ENCODE measurements at places on chromosomes 5 and 9.

GRCh38 chr9:124499216-124499615 is 8.0 kb downstream of the NR5A1 start:
- no peak for DNase-seq

GRCh38 chr5:127650649-127651048 is 1.8 kb downstream of the CTXN3 start:
- no peak for DNase-seq

GRCh38 chr9:35533398-35533797 is 43.5 kb downstream of the RUSC2 start:
- DNase-seq = no peak

GRCh38 chr5:67033880-67034651 is 162.5 kb downstream of the CD180 start:
- DNase-seq = no peak

DNA sequence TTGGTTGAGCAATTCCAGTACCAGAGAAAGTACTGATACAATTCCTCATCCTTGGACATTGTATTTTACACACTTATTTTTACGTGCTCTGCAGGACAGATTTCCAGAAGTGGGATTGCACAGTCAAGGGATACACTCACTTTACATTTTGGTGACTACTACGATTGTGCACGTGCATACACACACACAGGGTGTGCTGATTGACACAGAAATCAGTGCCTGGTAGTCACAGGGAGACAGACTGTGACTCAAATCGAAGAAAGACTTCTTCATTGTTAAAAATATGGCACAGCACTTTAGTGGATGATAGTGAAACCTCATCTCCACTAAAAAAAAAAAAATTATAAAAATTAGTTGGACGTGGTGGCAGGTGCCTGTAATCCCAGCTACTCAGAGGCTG is 1.5 kb downstream of the GARIN3 start:
- DNase-seq = no peak

GRCh38 chr5:176887252-176887849 is 11.8 kb downstream of the HK3 start:
- DNase-seq = peak; percentile 7

DNA sequence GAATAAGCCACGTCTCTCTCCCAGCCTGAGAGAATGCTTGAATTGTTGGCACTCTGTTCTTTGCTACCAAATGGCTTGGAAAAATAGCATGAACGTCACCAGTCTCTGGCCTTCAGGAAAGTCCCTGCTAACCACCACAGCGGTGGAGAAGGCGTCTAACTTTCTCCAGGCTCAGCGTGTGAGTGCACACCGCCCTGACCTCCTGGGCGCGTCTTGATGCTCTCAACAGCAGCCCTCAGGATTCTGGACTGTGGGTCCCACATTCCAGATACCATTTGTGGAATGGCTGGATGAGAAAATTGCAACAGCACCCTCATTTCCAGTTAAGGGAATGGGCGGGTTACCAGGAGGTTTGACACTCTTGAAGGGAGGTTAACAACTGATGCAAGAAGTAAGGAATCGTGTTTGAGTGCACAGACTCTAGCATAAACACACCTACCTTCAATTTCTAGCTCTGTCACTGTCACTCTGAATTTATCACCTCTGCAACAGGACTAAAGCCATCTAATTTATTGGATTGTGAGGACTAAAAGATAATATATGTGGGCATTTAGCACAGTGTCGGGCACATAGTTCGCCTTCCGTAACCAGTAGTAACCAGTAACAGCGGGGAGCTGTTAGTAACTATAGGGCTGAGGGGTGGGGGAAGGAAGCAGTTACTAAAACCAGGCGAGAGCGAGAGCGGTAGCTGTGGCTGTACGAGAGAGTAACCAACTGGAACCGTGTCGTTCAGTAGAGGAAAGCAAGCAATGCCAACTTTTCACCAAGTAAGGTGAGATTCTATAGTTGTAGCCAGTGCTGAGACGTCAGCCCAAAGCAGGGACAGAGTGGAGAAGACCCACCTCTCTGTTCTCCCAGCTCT is 807 bp upstream of the PLGRKT start:
- peak; percentile 37 for DNase-seq

DNA sequence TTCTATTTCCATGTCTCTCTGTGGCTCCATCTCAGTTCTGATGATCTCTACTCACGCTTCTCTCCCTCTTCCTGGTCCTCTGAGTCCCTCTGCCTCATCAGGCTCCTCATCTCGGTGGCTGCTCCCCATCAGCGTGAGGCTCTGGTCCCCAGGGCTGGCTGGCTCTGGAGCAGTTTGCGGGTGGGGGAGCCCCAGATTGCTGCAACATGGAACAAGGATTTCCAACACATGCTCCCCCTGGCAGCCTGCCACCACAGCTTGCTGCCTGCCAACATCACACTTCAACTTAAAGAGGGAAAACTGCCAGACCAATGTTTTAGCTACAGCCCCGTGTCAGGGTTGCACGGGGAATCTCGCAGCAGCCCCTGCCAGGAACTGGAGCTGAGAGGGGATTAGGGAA is 77.2 kb upstream of the NEK6 start:
- no peak for DNase-seq

GRCh38 chr9:1353291-1353690 is 303.1 kb downstream of the DMRT2 start:
- DNase-seq = no peak

DNA sequence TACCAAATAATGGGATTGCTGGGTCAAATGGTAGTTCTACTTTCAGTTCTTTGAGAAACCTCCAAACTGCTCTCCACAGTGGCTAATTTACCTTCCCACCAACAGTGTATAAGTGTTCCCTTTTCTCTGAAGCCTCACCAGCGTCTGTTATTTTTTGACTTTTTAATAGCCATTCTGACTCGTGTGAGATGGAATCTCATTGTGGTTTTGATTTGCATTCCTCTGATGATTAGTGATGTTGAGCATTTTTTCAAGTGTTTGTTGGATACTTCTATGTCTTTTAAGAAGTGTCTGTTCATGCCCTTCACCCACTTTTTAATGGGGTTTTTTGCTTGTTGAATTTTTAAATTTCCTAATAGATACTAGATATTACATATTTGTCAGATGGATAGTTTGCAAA is 28.4 kb upstream of the SUSD1 start:
- DNase-seq = no peak

DNA sequence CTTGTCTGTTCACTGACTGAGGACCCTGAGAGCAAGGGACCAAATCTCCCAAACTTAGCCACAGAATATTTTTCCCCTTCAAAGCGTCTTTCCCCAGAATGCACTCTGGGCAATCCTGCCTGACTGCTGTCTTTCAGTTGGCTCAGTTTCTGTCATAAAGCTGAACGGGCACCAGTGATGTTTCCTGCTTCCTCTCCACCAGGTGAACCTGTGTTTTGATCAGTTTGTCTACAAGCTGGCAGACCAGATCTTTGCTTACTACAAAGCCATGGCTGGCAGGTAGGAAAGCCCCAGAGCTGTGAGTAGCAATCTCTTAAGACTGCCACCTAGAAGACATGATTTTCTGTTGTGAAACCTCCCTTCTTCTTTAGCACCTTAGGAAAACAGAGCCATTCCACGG is 61.8 kb downstream of the CYFIP2 start:
- DNase-seq = no peak

GRCh38 chr5:3740546-3741373 is 145.1 kb downstream of the IRX1 start:
- no peak for DNase-seq

- DNase-seq = no peak
Observed at GRCh38 chr5:105639068-105639467, 2031.7 kb downstream of the EFNA5 start.

DNA sequence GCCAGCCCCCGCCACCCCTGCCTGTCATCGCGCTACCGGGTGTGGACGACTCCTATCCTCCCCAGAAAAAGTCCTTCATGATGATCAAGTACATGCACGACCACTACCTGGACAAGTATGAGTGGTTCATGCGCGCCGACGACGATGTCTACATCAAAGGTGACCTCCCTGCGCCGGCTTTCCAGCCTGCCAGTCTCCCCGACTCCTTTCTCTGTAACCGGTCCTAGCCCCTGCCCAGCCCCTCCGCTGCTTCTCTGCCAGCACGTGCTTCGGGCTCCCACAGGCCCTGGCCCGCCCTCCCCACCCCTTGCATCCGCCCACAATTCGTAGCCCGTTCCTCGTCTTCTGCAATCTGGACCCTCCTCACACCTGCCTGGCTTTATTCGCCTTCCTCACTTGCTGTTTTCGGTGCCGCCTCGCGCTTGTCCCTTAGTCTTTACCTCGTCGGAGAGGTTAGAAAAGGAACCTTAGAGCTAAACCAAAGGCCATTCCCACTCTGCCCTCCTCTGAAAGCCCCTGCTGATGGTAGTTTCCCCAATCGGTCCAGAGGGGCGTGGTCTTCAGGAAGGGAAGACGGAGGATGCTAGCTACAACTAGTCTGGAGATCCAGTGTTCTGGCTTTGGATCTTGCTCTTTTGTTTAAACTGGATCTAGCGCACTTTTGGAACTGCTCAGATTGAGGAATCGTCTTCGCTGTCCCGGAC is 1.4 kb downstream of the CHSY3 start:
- DNase-seq = no peak

GRCh38 chr5:123845356-123846100 is 333.6 kb downstream of the CSNK1G3 start:
- no peak for DNase-seq

GRCh38 chr5:58071566-58071965 is 388.3 kb downstream of the PLK2 start:
- no peak for DNase-seq

GRCh38 chr9:72925891-72926290 is 27.0 kb downstream of the ALDH1A1 start:
- DNase-seq = no peak

- no peak for DNase-seq
Observed at GRCh38 chr5:10559151-10559550, 4.7 kb upstream of the ANKRD33B start.

- DNase-seq = no peak
Observed at GRCh38 chr5:154213592-154213991, 23.1 kb downstream of the GALNT10 start.

GRCh38 chr9:107612136-107612535 is 122.6 kb upstream of the KLF4 start:
- no peak for DNase-seq

DNA sequence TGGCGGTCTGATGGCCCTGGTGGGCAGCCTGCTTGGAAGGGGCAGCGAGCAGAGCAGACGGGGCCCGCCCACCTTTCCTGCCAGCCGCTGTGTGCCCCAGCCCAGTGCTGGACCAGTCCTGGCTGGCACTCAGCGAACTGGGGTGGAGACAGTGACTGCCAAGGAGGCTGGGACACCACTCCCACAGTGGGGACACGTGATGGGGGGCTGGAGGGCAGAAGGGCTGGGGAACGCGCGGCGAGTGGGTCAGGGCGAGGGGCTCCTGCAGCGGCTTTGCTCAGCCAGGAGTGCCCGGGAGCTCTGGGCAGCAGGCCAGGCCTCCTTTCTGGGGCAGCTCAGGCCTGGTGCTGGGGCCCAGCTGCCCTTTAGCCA is 19.5 kb downstream of the NCS1 start:
- no peak for DNase-seq

- DNase-seq = no peak
Observed at GRCh38 chr9:85515021-85515420, 226.7 kb downstream of the AGTPBP1 start.

- peak; percentile 79 for DNase-seq
Observed at GRCh38 chr5:181173027-181173419, 25.6 kb downstream of the OR2V2 start.

- no peak for DNase-seq
Observed at GRCh38 chr9:80028501-80028900, 456.7 kb downstream of the TLE4 start.

- no peak for DNase-seq
Observed at GRCh38 chr9:96117398-96118080, 184.4 kb downstream of the HSD17B3 start.

GRCh38 chr9:114991861-114992260 is 61.5 kb upstream of the TNFSF8 start:
- no peak for DNase-seq

DNA sequence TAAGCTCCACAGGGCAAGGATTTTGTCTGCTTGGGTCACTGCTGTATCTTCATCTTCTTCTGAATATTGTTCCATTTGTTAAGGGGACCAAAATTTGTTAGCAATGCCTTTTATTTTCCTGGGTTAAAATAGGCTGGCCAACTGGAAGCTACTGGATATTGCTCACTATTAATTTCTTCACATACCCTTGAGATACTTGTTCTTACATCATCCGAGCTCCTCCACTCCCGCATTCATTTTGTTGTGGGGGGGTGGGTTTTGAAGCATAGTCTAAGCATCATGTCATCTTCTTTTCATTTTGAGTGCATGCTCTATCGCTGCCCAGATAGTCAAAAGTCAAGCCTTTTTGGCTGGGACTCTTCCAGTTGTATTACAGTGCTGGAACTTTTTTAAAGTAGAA is 42.5 kb upstream of the PIK3R1 start:
- no peak for DNase-seq

GRCh38 chr5:119274767-119275130 is 81.1 kb upstream of the TNFAIP8 start:
- DNase-seq = no peak

DNA sequence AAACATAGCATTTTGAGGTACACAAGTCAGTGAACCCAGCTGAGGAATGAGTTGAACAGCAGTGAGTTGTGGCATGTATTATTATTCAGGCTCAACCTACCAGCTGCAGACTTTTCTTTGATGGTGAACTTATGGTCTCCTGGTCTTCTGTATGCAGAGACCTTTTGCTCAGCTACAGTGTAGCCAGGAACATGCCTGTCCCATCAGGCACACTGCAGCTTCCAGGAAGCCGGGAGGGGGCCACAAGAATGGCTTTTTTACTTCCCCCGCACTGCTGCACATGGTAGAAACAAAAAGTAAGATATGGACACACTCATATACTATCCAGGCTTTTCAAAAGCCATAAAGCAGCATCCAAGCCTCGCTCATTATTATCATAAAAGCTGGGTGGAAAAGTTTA is 65.3 kb upstream of the PLPP1 start:
- DNase-seq = no peak

DNA sequence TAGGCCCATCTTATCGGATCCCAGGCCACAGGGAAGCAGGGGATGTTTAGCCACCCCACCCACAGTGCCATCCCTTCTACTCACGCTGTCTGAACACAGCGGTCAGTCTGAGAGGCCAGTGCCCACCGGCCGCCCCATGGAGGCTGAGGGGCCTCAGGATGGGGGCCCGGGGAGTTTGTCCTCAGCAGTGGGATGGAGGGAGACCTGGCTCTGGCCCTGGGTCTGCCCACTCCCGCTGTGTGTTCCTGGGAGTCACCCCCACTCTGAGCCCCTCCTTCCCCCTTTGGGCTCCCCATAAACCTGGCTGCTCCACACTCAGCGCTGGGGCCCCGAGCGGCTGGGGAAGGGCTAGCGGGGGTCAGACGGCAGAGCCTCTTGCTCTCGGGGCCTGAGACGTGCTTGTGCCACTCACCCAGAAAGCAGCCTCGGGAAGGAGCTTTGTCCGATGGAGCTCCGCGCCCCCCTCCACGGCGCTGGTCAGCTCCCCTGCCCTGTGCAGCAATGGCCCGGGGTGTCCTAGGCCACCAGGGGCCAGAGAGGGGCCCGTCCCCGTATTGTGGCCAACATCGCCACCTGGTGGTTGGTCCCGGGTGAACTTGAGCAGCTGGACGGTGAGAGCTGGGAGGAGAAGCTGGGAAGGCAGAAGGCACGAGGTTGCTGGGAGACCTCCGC is 10.9 kb upstream of the LAMC3 start:
- DNase-seq = peak; percentile 31

GRCh38 chr5:32311404-32312196 is 1.1 kb downstream of the MTMR12 start:
- no peak for DNase-seq

All from activated T-cell treated with anti-CD3 and anti-CD28 coated beads, Interleukin-2, amount 50 U/mL, for 1 hour (primary cell).